ENCODE measurements at places on chromosomes 7 and 10.

GRCh38 chr7:5367661-5368060 is 56.0 kb downstream of the TNRC18 start:
- DNase-seq = no peak

- no peak for DNase-seq
These were observed 124.5 kb downstream of the TRRAP start for GRCh38 chr7:99002827-99003212.

GRCh38 chr10:72736828-72737220 is 44.9 kb downstream of the MCU start:
- no peak for DNase-seq

DNA sequence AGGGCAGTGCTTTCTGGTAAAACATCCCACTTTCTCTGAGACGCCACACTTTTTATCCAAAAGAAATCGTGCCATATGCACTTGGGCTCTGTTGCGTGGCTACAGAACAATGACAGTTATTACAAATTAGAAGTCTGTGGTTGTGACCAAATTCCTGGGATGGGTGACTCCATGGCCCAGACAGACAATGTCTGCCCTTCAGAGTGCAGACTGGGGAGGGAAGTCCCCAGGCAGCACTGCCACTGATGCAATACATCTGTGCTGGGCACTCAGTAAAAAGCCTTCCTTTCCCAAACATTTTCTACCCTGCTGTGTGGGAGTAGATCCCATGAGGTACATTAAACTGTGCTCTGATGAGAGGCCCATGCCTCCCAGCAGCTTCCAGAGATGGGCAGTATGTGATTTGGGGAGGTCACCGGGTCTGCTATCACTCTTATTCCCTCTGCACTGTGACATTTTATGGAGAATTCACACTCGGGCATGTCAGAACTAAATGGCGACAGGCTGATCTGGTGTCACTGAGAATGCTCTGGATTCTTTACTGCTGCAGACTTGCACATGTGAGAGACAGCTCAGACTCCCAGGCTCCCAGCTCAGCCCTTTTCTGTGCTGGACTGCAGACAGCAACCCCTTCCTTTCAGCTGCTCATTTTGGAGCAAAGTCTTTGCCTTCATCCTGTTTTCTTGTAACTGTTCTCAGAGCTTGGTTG is 243.5 kb upstream of the ZNF32 start:
- peak; percentile 17 for DNase-seq

DNA sequence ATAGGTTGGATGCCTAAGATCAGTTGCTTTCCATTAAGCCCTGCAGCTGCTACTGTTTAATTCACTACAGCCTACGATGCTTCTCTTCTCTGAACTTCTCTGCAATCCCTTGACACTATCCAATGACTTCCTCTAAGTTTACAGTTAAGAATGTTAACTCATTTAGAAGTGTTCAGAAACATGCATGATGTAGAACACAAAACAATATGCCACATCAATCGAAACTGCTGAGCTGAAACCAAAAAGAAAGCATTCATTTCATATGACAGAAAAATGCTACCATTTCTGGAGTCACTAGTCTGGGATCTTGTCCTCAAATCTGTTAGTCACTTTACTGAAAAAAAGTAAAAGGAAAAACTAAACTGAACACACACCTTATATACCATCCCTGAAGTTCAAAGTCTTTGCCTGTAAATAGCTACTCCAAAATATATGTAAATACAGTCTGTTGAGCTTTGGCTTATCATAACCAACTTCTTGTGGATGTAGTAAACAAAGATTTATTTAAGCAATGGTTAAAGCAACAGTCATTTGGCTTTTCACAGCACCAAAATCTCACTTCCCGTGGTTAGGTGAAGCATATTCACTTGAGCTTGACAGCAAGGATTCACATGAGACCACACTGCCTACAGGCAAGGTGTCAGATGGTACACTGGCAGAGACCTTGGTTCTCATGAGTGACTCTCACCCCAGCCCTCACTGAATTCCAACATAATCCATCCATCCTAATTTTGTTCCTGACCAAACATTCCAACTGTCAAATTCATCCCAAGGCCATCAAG is 187.0 kb downstream of the PPP1R17 start:
- no peak for DNase-seq

GRCh38 chr7:72032934-72033333 is 379.2 kb downstream of the CALN1 start:
- no peak for DNase-seq

GRCh38 chr7:74627661-74628411 is 29.7 kb upstream of the GTF2I start:
- DNase-seq = peak; percentile 62
